ENCODE measurements at places on chromosomes 7 and 10.

DNA sequence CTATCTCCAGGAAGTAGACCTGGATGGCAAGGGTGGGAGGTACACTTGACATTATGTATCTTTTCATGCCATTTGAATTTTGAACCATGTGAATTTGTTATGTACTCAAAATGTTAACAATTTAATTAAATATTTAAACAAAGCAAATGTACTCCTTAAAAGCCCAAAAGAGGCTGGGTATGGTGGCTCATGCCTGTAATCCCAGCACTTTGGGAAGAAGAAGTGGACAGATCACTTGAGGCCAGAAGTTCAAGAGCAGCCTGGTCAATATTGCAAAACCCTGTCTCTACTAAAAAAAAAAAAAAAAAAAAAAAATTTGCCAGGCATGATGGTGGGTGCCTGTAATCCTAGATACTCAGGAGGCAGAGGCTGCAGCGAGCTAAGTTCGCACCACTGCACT lies 136.9 kb upstream of the ASAH2 start:
- no peaks in the 10 kb centered on the region for H3K27me3 ChIP-seq
- no peak for DNase-seq
- H3K4me1 ChIP-seq, result peaks cover 29% of the 10 kb centered on the region
- peak overlapping the region; percentile 35 for H3K27ac ChIP-seq
- 0 out of 2 replicates have a peak, but pooled peaks cover 3% of the 10 kb centered on the region for H3K36me3 ChIP-seq
- no peak overlapping the region for H3K4me3 ChIP-seq

- DNase-seq, result no peak
- no peaks in the 10 kb centered on the region for H3K4me1 ChIP-seq
- no peak overlapping the region for H3K27ac ChIP-seq
- no peaks in the 10 kb centered on the region for H3K36me3 ChIP-seq
These were observed 39.2 kb downstream of the PTPRE start for GRCh38 chr10:127945948-127946711.

GRCh38 chr7:33964417-33965182 lies 59.3 kb downstream of the BMPER start:
- H3K4me1 ChIP-seq, result no peaks in the 10 kb centered on the region
- H3K4me3 ChIP-seq, result no peak overlapping the region
- no peaks in the 10 kb centered on the region for H3K27me3 ChIP-seq
- no peaks in the 10 kb centered on the region for H3K36me3 ChIP-seq

DNA sequence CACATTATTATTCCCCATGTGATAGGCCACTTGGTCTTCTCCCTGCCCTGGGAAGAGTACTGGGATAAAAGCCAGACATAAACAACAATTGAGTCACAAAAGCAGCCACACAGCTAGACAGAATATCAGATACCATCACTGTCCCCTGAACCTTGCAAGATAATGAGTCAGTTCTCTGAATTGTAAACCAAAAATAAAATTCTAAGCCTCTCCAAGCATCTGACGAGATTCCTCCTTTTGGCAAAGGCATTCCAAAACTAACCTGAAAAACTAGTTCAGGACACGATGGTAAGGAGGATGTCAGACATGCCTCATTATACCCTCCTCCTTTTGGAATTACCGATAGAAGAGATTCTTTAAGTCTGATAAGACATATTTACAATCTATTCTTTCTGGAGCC lies 450.7 kb downstream of the HTR7 start:
- no peaks in the 10 kb centered on the region for H3K36me3 ChIP-seq
- no peak overlapping the region for H3K4me3 ChIP-seq
- no peak for DNase-seq
- no peaks in the 10 kb centered on the region for H3K4me1 ChIP-seq

DNA sequence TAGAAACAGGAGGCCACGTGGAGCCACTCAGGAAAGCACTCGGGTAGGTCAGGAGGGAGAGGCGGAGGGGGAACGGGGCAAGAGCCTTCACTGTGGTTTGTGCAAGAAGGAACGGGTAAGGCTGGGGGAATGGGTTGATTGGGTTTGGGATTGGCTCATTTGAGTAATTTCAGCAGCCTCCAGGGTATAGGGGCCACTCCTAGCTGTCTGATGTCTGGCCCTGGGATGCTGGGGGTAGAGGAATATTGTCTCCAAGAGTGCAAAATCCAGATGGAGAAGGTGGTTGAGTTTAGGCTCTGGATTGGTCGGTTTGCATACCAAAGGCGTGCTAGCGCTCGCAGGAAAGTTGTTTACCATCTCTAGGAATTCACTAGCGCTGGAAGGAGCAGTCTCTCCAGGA lies 47.2 kb downstream of the MYL10 start:
- H3K36me3 ChIP-seq, result no peaks in the 10 kb centered on the region
- no peaks in the 10 kb centered on the region for H3K4me1 ChIP-seq
- no peak for DNase-seq

DNA sequence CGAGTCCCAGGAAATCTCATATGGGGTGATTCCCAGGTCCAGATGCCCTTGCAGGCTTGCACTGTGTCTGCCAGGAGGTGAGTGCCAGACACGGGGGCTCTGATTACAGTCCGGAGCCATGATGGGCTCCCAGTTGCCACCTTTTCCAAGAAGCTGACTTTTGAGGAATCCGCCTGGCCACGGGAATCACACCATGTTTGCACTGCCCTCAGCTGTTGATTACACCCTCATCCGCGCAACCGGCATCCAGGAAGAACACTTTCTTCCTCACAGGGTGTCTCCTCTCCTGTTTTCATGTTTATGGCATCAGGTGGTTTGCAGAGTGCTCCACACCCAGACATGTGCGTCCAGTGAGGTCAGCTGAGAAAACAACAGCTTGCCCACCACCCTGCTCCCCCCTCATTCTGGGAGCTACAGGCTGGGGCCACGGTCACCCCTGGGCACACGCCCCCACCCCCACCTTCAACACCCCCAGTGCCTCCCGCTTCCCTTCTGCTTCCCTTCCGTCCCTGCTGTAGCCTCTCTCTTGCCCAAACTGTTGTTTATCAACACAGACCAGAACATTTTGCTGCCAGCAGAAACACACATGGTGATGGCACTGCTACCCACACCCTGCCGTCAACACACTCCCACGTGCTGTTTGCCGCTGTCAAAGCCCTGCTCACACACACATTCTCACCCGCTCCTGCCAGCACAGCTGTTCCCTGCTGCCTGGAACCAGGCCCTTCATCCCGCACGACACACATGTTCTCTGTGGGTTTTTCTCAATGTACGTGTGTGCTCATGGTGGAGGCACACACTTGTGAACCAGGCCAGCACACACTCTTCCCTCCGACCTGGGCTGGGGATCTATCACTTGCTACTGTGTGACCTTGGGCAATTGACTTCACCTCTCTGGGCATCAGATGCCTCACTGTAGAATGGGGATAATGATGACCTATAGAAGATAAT lies 35.8 kb downstream of the DDIT4 start:
- no peaks in the 10 kb centered on the region for H3K36me3 ChIP-seq
- no peak overlapping the region for H3K4me3 ChIP-seq
- DNase-seq, result no peak

- H3K27me3 ChIP-seq, result peaks cover 3% of the 10 kb centered on the region
- no peak overlapping the region for H3K27ac ChIP-seq
- no peak overlapping the region for H3K4me3 ChIP-seq
- no peaks in the 10 kb centered on the region for H3K36me3 ChIP-seq
These were observed 90.1 kb downstream of the HIF1AN start for GRCh38 chr10:100625816-100626215.

GRCh38 chr10:110612087-110612486 lies 32.0 kb upstream of the RBM20 start:
- peak; percentile 70 for DNase-seq
- H3K27ac ChIP-seq, result peak overlapping the region; percentile 44
- peaks cover 33% of the 10 kb centered on the region for H3K4me1 ChIP-seq
- H3K27me3 ChIP-seq, result no peaks in the 10 kb centered on the region
- no peak overlapping the region for H3K4me3 ChIP-seq
- no peaks in the 10 kb centered on the region for H3K36me3 ChIP-seq
